ENCODE measurements at places on chromosomes 3 and 15.
A peak's percentile ranks its signal among the peaks of the same experiment; 100 is the strongest.

- DNase-seq = no peak
Measured at GRCh38 chr3:191775451-191776233, 314.7 kb downstream of the PYDC2 start.

GRCh38 chr15:88255484-88256278, 858 bp downstream of the NTRK3 start:
- peak; percentile 36 for DNase-seq

- DNase-seq = no peak
Measured at GRCh38 chr3:119613201-119613600, 15.5 kb downstream of the PLA1A start.

- DNase-seq = no peak
Measured at GRCh38 chr15:67790610-67791319, 34.5 kb upstream of the SKOR1 start.

DNA sequence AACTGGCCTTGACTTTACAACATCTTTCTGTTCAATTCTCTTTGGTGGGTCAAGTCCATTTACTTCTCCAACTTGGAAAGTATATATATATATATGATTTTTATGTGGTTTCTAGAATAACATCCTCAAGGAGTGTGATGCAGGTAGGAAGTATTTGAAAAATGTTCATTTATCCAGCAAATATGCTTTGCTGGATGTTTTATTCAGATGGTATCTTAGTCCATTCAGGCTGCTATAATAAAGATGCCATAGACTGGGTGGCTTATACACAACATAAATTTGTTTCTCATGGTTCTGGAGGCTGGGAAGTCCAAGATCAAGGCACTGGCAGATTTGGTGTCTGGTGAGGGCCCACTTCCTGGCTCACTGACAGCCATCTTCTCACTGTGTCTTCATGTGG, 168.7 kb upstream of the RASGRP1 start:
- no peak for DNase-seq

GRCh38 chr15:101078669-101079323, 159.6 kb downstream of the LRRK1 start:
- DNase-seq = no peak

GRCh38 chr3:38588995-38589937, 60.2 kb downstream of the SCN5A start:
- peak; percentile 13 for DNase-seq

DNA sequence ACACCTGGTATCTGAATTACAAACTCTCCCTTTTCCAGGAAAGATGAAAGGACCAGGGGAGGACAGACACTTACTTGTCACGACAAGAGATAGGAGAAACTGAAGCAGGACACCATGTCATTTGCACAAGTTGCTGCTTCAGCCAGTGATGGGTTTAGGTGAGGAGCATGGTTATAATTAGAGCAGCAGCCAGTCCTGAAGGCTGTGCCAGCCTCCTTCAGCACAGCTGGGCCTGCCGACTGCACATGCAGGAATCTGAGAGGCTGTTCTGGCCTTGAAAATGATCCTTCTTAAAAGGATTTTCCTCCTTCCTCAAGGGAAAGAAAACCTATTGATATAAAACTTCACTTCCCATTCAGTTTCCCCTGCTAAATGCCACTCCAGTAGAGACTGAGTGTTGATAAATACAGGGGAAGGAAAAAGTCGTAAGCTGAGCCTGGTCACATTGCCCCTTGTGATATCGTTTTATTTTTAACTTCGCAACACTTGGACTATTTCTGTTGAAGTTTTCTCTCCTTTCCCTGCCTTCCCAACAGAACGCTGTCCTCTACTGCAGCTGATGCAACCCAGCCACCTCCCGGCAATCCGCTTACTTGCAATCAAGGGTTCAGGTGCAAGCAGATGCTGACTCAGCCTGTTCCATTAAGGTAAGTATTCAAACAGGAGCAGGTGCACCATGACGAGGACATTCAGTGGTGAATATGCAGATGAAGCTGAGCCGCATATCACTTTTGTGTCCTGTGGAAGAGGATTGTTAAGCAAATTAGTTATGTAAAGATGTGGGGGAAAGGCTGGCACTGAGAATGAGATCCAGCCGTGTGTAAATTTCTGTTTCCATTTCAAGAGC, at the start of gene FBXO40:
Gene FBXO40 (plus strand): TSS at position 524 of the 847 bp plus-strand sequence. CDS start 27,197 bp downstream, outside the sequence.
- no peak for DNase-seq

- DNase-seq = no peak
Measured at GRCh38 chr3:25540273-25540672, 112.2 kb downstream of the RARB start.

GRCh38 chr15:64623347-64623996, 151.9 kb downstream of the RBPMS2 start:
- DNase-seq = no peak

- DNase-seq = no peak
Measured at GRCh38 chr3:144287001-144287400, 315.4 kb downstream of the DIPK2A start.

GRCh38 chr3:14413381-14414071, 11.1 kb downstream of the SLC6A6 start:
- no peak for DNase-seq

DNA sequence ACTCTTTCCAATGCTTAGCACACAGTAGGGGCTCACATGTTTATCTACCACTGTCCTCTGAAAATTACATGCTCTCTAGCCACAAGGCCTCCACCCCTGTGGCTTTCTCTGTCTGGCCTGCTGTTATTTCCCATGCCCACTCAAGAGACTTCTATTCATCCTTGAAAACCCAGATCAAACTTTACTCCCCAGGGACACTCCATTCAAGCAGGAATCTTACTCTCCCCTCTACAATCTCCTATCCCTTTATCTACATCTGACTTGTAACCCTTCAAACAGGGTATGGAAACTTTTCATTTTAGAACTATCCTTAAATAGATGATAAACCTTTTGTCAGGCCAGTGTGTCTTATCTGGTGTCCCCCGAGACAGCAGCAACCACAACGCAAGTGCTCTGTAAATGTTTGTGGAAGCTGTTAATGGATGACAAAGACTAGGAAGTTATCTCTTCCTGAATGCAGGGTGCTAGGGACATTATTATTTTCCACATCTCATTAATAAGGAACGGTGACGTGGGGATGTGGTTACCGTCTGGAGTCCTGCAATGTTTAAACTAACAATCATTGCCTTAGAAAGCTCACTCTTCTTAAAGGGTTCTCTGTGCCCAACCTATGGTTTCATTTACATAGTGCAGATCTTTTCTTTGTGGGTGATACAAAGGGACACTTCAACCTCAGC, 322.3 kb downstream of the ARRDC4 start:
- DNase-seq = no peak

- DNase-seq = no peak
Measured at GRCh38 chr3:79568938-79569337, 198.9 kb downstream of the ROBO1 start.

- DNase-seq = no peak
Measured at GRCh38 chr3:174376346-174376745, 482.8 kb upstream of the NAALADL2 start.

GRCh38 chr3:25820366-25820765, 30.5 kb downstream of the OXSM start:
- DNase-seq = no peak

DNA sequence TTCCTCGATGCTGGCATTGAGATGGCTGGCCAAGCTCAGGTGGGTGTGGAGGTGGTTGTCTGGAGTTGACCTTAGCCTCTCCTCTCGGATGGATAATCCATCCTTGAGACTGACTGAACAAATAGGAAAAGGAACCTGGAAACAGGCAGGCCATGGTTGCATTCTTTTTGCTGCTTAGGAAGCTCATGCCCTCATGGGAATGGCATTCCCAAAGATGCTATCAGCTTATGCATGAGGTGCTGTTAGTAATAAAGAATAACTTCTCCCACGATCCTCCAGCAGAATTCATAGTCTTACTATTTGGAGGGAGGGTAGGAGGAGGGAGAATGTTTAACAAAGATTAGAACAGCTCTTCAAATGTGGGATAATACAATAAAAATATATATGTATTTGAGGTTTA, 303.0 kb upstream of the TPM1 start:
- DNase-seq = no peak

DNA sequence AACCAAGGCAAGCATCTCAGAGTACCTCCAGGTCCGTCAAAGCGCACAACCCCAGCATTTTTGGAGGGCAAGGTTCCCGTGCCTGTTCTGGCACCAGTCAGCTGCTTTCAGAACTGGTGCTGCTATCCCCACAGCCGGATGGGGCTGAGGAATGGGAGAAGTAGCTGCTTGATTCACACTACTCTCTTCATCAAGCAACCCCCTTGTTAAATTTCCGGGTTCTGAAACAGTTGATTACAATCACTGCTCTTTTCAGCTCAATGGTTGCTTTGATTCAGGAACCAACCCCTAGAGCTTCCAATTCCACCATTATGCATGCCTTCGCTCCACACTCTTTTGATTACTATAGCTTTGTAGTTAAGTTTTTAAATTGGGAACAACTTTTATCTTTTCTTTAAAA, 12.3 kb upstream of the UBA7 start:
- no peak for DNase-seq

DNA sequence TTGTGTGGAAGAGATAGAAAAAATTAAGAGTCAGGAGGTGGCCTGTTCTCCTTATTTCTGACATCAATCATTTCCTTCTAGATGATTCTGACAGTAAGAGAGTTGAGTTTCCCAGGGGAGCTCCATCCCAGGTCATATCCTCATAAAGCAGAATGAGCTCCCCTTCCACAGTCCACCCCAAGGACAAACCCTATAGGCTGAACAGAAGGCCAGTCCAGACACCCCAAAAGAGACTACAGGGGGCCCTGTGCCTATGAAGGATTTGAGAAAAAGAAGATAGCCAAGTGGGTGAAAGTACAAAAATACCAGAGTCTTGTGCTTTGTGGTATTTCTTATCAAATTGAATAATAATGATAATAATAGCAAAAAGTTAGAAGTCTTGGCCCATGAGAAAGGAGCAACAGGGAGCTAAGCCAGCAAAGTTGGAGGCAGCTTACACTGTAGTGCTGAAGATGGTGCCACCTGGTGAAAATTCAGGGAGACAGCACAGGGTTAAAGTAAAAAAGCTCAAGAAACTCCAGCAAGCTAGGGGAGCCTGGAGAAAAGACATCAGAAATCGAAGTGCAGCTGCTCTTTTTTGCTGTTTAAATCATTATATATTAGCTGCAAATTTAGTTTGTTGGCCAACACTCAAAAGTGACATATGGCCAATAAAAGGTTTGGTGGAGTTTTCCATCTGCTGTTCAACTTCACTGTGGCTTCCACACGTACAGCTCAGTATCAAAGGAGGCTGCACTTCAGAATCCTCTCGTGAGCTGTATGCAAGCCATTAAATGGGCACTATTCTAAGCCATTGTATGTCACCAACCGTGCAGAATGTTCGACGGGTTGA, 35.8 kb upstream of the SLC24A5 start:
- no peak for DNase-seq

DNA sequence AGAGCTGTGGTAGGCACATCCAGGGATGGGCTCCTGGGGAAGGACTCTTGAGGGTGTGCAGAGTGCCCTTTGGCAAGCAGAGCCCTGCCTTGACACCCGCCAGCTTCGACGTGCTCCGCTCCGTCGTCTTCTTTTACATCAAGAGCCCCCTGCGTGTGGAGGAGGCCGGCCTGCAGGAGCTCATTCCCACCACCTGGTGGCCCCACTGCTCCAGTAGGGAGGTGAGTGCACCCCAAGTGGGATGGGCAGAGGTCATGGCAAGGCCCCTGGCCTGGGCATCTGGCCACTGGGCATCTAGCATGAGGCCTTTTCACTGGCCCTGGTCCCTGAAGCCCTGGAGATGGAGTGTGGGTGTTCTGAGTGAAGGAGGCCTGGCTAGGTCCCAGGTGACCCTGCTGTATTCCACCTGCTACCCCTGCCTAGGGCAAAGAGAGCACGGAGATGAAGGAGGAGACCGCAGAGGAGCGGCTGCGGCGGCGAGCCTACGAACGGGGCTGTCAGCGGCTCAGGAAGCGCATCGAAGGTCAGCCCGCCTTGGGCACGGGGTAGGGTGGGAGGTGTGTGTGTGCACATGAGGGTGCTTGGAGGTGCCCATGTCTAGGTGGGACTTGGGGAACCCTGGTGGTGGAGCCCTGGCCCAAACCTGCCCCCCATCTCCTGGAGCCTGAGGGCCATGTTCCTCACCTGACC, 12.2 kb downstream of the RNF123 start:
- DNase-seq = no peak

GRCh38 chr3:136852180-136852579, 9.8 kb upstream of the NCK1 start:
- no peak for DNase-seq

DNA sequence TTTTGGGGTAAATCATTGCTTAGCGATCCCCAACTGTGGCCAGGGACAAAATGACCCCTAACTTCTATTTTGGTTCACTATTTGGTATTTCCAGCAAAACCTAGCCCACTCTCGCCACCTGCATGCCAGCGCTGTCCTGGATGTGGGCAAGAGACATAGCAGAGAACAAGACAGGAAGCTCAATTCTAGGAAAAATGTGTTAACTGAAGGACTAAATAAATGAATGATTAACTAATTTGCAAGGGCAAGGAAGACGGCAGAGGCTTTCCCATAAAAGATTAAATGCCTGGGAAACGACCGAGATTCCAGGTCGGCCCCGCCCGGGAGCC, 408 bp downstream of the NICN1 start:
- DNase-seq = no peak

- DNase-seq = peak; percentile 44
Measured at GRCh38 chr3:100875239-100875638, 118.0 kb downstream of the ABI3BP start.

DNA sequence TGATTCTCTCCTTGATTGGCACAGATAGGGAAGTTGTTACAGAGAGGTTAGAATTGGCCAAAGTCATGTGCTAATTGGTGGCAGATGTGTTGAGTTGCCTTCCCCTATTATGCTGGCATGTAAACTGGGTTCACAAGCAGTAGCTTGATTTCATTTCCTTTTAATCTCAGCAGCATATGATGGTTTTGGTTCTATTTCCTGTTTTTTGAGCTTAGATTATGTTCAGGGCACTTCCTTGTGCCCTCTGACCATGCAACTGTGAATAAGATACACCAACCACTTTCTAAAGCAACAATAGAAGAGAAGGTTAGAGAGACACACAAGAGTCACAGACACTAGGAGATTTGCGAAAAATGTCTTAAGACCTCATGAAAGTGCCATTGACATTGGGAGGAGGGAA, 16.5 kb downstream of the HPS3 start:
- DNase-seq = no peak

GRCh38 chr3:152346740-152347139, 78.0 kb downstream of the MBNL1 start:
- no peak for DNase-seq

DNA sequence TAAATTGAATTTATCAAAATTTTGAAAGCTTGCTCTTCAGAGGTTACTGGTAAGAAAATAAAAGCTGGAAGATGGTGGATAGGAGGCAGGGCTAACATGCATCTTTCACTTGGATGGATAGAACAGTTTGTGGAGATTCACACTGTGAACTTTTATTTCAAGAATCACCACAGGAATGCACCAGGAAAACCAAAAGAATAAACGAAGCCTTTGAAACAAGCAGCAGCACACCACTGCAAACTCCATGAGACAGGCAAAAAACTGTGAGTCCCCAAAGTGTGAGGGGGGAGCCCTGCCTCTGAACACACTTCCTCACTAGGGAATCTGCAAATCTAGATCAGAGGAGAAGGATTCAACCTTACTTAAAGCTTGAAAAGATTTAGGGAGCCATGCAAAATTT, 122.2 kb downstream of the RTP4 start:
- no peak for DNase-seq

Measured in heart left ventricle (tissue), 16 donors.